ENCODE measurements at places on chromosomes 1 and 21. TPM values are rescaled to one million over a fixed set of nuclear protein-coding genes. Genes with fewer than 3 reads are reported as not detected.
A peak's percentile ranks its signal among the peaks of the same experiment; 100 is the strongest.

DNA sequence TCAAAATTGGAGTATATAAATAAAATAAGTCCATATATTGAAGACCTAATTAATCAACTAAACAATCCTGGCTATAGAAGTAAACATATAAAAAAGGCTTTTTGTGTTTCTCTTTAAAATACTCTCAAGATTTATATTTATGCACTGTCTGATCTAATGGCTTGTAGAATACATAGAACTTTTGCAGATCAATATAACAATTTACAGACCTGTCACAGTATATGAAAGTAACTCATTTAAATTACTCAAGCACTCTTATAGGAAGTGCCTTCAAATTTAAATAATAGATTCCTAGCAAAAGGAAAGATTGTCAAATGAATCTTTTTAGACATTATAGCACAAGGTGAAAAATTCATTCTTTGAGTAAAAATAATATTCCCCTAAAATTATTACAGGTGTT is 615.8 kb upstream of the RGS18 start:
- no peaks in the 10 kb centered on the region for H3K27me3 ChIP-seq
- no peaks in the 10 kb centered on the region for H3K36me3 ChIP-seq
- H3K4me3 ChIP-seq: no peak overlapping the region
- H3K27ac ChIP-seq: no peak overlapping the region
- H3K4me1 ChIP-seq: peaks cover 5% of the 10 kb centered on the region

DNA sequence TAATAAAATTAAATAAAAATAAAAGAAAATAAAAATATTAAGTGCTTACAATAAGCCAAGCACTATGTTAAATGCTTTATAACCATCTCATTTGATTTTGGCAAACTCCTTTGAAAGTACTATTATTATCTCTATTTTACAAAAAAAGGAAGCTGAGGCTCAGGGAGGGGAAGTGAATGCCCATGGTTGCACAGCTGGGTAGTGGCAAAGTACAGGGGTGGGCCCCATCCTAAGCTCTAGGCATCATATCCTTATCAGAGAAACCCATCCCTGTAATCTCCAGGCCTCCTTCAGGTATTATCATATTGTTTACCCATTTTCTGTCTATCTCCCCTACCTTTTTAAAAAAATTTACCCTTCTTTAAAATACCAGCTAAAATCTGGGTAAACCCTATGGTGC is 2.3 kb upstream of the MED18 start:
- H3K4me1 ChIP-seq: peaks cover 19% of the 10 kb centered on the region
- H3K36me3 ChIP-seq: peaks cover 2% of the 10 kb centered on the region
- DNase-seq: no peak
- no peak overlapping the region for H3K4me3 ChIP-seq
- no peaks in the 10 kb centered on the region for H3K27me3 ChIP-seq

DNA sequence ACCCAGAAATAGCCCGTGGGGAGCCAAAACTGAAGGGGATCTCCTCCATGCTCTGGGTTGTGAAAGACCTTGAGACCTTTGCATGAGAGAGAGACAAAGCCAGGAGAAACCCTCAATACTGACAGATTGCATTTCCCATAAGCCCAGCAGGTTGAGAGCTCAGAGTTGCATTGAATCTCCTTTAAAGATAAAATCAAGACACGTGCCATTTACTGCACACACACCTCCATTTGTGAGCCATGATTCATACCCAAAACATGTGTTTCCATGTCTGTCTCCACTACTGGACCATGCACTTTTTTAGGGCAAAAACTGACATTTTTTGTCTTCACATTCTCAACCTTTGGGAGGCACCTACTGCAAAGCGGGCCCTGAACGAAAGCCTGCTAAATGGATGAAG is 144.0 kb upstream of the NRIP1 start:
- no peak for DNase-seq
- H3K36me3 ChIP-seq: peaks cover 1% of the 10 kb centered on the region
- H3K4me1 ChIP-seq: no peaks in the 10 kb centered on the region
- H3K27ac ChIP-seq: no peak overlapping the region

DNA sequence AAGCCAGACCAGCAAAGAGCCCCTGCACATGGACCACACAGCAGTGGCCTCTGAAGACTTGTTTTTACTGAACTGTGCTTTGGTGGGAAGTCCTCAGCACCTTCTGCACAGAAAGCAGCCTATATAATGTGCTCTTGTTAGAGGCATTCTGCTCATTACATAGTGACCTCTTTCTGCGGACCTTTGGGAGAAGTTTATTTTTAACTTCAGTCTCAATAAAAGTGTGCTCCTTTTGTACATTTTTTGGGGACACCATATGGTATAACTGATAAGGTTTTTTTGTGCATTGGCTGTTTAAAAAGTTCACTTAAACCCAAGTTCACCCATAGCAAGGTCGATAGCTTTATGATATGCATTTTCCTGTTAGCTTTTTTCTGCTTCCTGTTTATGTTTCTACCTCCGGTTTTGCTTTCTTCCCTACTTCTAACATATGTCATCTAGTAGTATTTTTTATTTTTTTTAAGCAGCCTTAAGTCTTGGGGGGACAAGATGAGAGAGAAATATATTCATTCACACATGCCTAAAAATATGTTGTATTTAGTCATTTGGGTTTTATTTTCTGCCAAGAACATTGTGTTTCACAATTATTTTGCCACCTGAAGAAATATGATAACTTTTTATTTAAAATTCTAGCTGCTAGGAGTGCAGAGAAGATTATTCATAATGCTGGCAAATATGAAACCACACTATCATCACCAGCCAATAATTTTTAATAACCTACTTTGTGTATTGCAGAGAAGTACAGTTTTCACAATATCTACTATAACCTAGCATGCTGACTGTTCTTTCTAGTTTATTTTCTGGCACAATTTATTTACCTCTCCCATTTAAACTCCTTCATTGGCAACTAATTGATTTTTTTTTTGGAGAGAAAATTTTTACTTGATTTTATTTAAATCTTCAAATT is 22.9 kb upstream of the SLC19A2 start:
- DNase-seq: no peak
- no peaks in the 10 kb centered on the region for H3K4me1 ChIP-seq
- H3K27me3 ChIP-seq: peaks cover 9% of the 10 kb centered on the region
- no peaks in the 10 kb centered on the region for H3K36me3 ChIP-seq
- H3K4me3 ChIP-seq: no peak overlapping the region

- no peak overlapping the region for H3K4me3 ChIP-seq
- peak overlapping the region; percentile 58 for H3K27ac ChIP-seq
- peaks cover 72% of the 10 kb centered on the region for H3K4me1 ChIP-seq
- H3K27me3 ChIP-seq: no peaks in the 10 kb centered on the region
- DNase-seq: no peak
- H3K36me3 ChIP-seq: peaks cover 2% of the 10 kb centered on the region
Observed at GRCh38 chr21:15772654-15773053, 42.9 kb downstream of the USP25 start.

DNA sequence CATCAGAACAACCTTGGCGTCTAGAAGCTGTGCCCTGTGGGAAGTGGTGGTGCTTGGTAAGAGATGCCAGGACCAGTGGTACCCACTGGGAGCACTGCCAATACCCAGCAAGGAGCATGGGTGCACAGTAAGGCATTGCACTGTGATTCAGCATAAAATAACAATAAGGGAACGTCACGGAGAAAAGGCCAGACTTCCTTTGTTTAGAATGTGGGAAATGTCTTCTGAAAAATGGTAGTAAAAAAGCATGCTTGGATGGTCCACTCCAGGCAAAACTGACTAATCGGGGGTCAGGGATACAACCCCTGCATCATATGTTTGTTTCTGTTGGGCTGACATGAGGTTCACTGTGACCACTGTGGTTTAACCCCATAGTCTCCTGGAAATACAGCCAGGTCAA is 14.7 kb downstream of the METTL18 start:
- no peak overlapping the region for H3K27ac ChIP-seq
- no peak overlapping the region for H3K4me3 ChIP-seq
- no peak for DNase-seq
- H3K27me3 ChIP-seq: peaks cover 3% of the 10 kb centered on the region
- no peaks in the 10 kb centered on the region for H3K4me1 ChIP-seq

DNA sequence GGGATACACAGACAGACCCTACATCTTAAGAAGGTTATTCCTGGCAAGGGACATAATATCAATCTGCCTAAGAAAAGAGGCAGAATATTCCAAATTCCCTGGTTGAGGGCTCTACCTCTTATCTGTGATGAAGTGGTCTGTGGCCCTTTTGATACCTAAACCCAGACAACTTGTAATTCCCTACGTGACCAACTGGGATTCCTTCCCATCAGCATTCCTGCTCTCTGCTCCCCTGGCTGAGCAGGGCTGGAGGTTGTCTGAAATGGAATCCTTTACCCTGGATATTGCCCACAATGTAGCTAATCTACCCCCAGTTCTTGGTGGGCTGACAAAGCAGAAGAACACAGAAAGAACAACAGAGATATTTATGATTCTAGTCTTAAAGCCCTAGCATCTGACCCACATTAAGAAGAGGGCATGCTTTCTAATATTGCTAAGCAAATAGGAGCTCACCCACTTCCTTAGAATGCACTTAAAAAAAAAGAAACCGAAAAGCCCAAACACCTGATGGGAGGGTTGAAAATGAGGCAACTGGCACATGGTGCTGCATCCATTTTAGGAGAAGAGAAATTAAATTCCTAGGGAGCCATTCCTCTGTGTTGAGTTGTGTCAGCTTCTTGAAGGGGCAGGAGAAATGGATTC is 36.8 kb downstream of the GADD45A start:
- H3K36me3 ChIP-seq: no peaks in the 10 kb centered on the region
- DNase-seq: no peak
- no peak overlapping the region for H3K27ac ChIP-seq
- H3K4me1 ChIP-seq: peaks cover 44% of the 10 kb centered on the region

The LHX4 gene
- 0.53 TPM for total RNA-seq

The PLEKHG5 gene
- total RNA-seq: 33.6 TPM
